ENCODE measurements at places on chromosomes 6 and 20. TPM values are rescaled to one million over a fixed set of nuclear protein-coding genes. Genes with fewer than 3 reads are reported as not detected.

Gene ADGB
- total RNA-seq, result 0.26 TPM

DNA sequence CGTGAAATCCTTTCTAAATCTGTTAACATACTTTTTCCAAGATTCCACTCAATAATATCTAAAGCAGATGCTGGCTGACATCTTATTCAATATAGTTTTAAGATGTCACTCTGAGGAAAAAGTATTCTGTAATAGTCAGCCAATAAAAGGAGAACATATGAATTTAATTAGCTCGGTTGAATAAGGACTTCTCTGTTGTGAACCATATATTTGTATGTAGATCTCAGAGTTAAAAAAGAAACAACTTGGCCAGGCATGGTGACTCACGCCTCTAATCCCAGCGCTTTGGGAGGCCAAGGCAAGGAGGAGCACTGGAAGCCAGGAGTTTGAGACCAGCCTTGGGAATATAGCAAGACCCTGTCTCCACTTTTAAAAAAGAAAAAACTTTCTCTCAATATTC, 7.4 kb upstream of the CD24 start:
- H3K4me3 ChIP-seq, result no peak overlapping the region
- no peak overlapping the region for H3K27ac ChIP-seq
- no peak for DNase-seq
- H3K4me1 ChIP-seq, result no peaks in the 10 kb centered on the region
- no peaks in the 10 kb centered on the region for H3K36me3 ChIP-seq

GRCh38 chr6:26520237-26520849, 17.8 kb upstream of the HMGN4 start:
- peaks cover 29% of the 10 kb centered on the region for H3K4me1 ChIP-seq
- no peaks in the 10 kb centered on the region for H3K36me3 ChIP-seq
- DNase-seq, result no peak
- H3K4me3 ChIP-seq, result peak overlapping the region; percentile 66
- H3K27ac ChIP-seq, result peak overlapping the region; percentile 97

GRCh38 chr6:148455674-148456558, 113.3 kb downstream of the SASH1 start:
- H3K4me3 ChIP-seq, result no peak overlapping the region
- no peak overlapping the region for H3K27ac ChIP-seq
- H3K4me1 ChIP-seq, result no peaks in the 10 kb centered on the region
- DNase-seq, result no peak
- no peaks in the 10 kb centered on the region for H3K27me3 ChIP-seq
- peaks cover 16% of the 10 kb centered on the region for H3K36me3 ChIP-seq

DNA sequence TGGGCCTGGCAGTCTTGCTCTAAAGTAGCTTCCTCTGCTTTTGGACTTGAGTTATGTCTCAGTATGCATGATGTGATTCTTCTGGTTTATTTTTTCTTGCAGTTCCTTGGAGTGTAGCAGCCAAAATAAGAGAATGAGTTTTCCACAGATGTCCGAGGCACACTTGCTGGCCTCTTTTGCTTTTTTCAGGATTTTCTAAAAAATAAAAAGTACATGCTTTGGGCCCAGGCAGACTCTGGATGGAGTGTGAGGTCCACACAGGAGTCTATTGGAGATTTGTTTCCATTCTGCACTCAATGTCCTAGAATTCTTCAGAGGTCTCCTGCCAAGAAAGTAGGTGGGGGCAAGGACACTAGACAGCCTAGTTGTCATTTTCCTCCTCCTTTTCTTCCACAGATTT, 477.6 kb downstream of the EPM2A start:
- no peak for DNase-seq
- no peaks in the 10 kb centered on the region for H3K27me3 ChIP-seq
- H3K4me3 ChIP-seq, result no peak overlapping the region
- no peak overlapping the region for H3K27ac ChIP-seq
- H3K36me3 ChIP-seq, result no peaks in the 10 kb centered on the region
- no peaks in the 10 kb centered on the region for H3K4me1 ChIP-seq

GRCh38 chr6:84428300-84428907, 201.0 kb upstream of the CEP162 start:
- peak; percentile 63 for DNase-seq
- H3K36me3 ChIP-seq, result no peaks in the 10 kb centered on the region
- no peak overlapping the region for H3K4me3 ChIP-seq

GRCh38 chr20:10524643-10525042, 89.5 kb downstream of the SLX4IP start:
- DNase-seq, result no peak
- H3K4me3 ChIP-seq, result no peak overlapping the region
- no peaks in the 10 kb centered on the region for H3K27me3 ChIP-seq
- peak overlapping the region; percentile 16 for H3K27ac ChIP-seq

- H3K4me3 ChIP-seq, result no peak overlapping the region
- H3K27me3 ChIP-seq, result no peaks in the 10 kb centered on the region
- H3K4me1 ChIP-seq, result no peaks in the 10 kb centered on the region
- H3K36me3 ChIP-seq, result no peaks in the 10 kb centered on the region
Measured at GRCh38 chr20:10271494-10272219, 53.0 kb downstream of the SNAP25 start.

All from suprapubic skin (tissue), 4 donors.